ENCODE measurements at places on chromosomes 11 and 22. TPM values are rescaled to one million over a fixed set of nuclear protein-coding genes. Genes with fewer than 3 reads are reported as not detected.

DNA sequence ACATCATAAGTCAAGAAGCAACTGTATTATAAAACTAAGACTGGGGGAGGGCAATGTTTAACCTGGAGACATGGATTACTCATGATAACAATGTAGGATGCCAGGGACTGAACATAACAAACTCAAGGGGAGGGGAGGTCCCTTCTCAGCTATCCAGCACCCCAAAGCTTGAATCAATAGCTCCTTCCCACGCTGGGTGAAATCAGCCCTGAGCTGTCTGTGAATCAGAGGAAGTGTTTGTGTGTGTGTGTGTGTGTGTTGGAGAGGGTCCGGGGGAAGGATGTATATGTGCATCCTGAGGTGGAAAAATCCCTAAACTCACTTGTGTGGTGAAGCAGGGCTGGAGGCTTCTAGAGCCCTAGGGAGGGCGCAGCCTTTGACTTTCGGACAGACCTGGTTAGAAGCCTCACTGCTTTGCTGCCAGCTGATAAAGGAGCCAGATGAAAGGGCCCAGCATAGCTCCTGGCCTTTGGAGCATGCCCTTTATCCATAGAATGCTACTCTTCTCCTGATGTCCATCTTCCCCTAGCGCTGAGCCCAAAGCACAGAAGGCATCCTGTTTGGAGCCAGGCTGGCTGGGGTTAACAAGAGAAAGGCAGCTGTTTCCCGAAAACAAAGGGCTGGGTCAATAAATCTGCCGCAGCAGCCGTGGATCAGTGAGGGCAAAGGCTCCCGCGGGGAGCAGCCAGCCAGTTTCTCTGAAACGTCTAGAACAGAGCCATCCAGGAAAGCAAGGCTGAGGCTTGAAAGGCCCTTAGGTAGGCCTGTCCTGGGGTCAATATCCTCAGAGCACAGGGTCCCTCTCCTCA, 35.8 kb downstream of the TNKS1BP1 start:
- peak; percentile 82 for DNase-seq

DNA sequence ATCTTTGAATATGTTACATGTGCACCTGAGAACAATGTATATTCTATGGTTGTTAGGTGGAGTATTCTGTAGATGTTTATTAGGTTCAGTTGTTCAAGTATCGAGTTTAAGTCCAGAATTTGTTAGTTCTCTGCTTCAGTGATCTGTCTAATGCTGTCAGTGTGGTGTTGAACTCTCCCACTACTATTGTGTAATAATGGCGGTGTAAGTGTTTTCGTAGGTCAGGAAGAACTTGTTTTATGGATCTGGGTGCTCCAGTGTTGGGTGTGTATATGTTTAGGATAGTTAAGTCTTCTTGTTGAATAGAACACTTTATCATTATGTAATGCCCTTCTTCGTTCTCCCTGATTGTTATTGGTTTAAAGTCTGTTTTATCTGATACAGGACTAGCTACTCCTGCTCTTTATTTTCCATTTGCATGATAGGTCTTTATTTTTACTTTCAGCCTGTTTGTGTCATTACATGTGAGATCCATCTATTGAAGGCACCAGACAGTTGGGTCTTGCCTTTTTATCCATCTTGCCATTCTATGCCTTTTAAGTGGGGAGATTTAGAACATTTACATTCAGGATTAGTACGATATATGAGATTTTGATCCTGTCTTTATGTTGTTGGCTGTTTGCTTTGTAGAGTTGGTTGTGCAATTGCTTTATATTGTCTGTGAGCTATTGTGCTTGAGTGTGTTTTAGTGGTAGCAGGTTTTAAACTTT, 121.6 kb downstream of the DDX10 start:
- no peak for DNase-seq

Gene ACRV1
- not detected for total RNA-seq

DNA sequence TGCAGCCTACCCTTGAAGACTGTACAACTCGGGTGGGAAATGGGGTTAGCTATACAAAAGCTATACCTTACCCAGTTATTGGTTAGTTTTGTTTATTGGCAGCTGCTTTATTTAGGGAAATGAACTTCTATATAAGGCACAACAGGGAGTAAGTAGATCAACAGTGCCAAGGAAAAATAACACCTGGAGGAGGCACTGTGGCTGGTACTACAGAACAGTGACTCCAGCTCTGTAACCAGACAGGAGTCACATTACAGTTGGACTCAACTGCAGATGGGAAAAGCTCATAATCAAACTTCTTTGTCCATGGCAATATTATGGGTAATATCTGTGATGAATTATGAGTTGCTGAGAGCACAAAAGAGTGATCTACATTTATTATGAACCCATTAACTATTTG, 14.0 kb downstream of the P4HA3 start:
- DNase-seq: no peak
